ENCODE measurements at places on chromosomes 4 and X.

DNA sequence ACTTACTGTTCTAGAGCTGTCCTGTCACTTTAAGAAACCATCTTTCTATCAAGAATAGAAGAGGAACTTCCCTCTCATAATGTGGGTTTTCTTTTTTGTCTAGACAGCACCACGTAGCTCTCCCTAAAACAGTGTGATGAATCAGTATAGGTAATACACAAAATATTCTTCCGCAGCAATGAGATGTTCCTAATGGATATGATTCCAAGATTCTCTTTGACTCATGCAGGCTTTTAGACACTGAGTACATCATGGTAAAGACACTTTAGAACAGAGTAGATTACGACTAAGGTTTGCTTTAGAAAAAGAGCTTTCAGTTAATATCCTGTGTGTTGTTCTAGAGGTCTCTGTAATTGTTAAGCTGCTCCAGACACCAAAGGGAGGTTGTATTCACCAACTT, 69.8 kb downstream of the PTTG2 start:
- no peak for DNase-seq

GRCh38 chr4:3233391-3234071, 15.4 kb upstream of the MSANTD1 start:
- DNase-seq: no peak

GRCh38 chr4:60847614-60848013, 352.5 kb upstream of the ADGRL3 start:
- DNase-seq: no peak

DNA sequence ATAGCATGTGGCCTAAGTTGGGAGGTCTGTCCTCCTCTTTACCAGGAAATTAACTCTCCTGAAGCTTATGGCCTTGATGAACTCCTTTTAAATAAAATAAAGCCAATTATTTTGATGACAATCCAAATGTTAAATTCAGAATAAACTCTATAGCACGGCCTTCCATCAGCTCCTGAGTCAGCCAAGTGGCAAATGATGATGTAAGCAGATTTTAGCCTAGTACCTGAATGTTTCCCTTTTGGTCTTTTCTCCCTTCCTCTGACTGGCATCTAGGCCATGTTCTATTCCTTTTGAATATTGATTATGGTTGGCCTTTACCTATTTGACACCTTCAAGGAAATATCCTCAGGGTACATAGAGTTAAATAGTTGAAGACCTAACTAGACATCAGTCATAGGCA, 76.2 kb downstream of the PARM1 start:
- DNase-seq: no peak

DNA sequence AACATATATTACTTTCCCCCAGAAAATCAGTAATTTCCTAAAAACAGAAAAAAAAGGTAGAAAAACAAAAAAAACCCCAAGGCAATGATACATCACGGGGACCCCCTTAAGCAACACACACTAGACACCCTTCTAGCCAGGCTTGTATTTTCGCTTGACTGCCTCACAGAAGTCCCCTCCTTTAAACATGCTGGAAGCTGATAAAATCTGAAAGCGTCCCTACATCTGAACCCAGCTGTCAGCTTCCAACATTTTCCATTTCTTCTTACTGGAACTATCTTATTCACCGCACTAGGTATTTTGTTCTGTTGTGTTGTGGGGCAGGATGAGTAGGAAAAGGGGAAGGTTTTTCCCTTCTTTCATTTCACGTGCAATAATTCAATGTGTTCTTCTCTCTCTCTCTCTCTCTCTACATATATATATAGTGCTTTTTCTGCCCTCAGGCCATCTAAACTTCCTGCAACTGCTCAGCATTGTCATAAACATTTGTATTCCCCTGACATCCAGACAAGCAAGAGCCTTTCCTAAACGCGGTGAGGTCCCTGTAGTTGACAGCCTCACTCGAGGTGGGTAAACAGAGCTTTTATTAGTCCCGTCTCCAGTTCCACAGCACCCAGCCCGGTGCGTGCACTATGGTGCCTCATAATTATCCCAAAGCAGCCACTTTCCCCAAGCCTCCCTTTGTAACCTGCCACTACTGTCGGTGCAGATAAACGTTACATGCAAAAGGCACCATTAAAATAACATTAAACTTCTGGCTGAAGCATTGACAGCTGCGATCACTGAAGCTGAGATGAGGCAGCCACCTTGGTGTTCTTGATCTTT, 82.5 kb downstream of the GATB start:
- DNase-seq: no peak

GRCh38 chrX:37818031-37818430, 29.3 kb downstream of the DYNLT3 start:
- DNase-seq: no peak

DNA sequence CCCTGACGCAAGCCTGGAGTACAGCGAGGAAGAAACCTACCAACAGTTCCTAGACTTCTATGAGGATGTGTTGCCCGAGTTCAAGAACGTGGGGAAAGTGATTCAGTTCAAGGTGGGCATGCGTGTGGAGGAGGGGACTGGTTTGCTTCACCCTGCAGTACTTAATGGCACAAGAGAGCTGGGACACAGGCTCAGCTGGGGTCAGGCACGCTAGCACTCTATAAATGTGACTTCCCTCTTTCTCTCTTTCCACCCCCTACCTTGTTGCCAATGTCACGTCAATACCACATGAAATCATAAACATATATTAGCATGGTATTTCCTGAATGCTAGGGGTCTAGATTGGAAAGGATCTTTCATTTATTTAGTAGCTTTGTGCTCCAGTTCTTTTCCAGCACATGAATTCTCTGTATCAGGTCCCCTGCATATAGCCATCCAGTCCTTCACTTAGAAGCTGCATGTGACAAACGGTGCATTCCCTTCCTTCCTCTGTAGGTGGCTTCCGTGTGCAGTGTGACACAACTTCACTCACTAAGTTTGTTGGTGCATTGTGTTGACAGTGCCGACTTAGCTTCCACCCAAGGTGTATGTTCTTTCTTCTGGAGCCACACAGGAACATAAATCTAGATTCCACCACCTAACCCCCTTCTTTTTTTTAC, 25.6 kb downstream of the ZRSR2 start:
- DNase-seq: peak; percentile 17

DNA sequence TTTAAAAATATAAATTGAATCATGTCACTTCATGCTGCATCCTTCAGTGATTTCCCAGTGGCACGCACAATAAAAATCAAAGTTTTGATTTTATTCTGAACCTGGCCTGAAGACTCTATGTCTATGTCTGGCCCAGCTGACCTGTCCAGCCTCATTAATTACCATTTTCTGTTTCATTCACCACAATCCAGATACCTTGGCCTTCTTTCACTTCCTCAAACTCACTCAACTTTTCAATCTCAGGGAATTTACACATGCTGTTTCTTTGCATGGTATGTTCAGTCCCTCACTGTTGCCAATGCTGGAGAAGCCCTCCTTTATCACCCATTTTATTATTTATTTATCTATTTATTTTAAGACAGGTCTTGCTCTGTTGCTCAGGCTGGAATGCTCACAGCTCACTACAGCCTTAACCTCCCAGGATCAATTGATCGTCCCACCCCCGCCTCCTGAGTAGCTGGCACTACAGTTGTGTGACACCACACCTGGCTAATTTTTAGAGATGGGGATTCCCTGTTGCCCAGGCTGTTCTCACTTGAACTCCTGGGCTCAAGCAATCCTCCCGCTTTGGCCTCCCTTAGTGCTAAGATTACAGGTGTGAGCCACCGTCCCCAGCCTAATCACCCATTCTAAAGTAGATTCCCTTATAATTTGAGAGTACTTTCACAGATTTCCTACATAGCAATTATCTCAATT, 43.1 kb downstream of the ZGRF1 start:
- no peak for DNase-seq
